ENCODE measurements at places on chromosomes 3 and 15.

DNA sequence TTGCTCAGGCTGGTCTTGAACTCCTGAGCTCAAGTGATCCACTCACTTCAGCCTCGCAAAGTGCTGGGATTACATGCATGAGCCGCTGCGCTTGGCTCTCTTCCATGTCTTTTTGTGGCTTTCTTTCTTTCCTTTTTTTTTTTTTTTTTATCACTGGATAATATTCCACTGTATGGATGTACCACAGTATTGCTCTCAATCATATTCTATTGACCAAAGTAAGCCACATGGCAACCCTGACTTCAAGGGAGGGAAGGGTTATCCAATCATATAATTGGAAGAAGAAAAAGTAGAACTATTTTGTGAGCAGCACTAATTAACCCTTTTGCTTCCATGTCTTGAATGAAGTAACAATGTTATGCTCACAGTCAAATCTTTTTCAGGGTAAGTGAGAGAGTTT, 307.0 kb upstream of the RASGRP1 start:
- no peak for DNase-seq

DNA sequence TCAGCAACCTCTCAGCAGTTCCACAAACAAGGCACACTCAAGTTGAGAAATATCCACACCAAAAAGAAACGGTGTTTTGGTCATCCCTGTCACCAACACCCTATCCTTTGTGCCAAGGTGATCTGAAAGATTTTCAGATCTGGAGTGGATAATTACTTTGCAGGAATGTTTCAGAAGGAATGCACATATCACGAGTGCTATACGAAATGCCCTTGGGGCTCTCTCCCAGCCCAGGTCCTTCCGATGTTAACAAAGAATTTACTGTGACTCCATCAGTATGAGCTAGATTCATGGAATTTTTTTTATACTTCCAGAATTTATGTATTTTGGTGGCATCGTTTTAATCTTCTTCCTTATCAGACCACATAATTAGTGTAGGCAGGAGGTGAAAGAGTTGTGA, 105.0 kb downstream of the GRM7 start:
- DNase-seq: no peak

DNA sequence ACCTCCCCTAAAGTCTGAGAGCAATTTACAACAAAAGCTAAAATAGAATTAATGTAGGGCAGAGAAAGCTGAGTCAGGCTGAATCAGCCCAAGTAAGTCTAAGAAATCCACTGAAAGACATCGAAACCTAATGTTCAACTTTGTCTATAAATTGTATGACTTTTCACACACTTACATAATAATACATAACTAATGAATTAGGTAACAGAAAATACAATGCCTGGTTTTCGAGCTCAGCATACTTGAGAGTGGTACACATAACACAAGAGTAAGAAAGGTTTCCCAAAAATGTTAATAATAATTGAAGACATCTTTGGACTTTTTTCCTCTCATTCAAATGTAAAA, 55.3 kb upstream of the VGLL4 start:
- no peak for DNase-seq

- DNase-seq: no peak
Measured at GRCh38 chr3:161349529-161350312, 21.6 kb downstream of the SPTSSB start.

DNA sequence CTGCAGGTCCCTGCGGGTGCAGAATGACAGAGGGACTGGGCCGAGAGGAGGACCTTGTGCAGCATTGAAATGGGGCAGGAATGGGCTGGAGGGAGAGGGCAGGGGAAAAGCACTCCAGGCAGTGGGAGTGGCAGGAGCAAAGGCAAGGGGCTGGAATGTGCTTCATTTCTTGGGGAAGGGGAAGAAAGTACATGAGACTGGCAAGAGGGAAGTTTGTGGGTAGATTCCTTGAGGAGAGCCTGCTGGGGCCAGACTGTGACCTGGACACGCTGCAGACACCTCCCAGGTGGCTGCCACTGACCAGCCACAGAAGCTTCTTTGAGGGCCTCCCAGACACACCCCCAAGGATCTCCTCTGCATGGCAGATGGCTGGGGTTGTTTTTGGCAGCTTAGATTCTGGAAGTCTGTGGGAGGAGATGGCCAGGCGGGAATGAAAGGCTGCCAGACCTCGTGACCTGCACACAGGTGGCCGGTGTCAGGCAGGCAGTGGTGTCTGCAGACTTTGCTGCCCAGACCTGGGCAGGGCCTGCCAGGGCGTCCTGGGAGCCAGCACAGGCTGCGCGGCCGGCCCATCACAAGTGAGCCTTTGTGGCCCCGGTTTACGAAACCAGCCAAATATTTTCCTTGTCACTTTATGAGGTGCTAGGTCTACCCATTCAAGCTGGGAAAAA, 53.1 kb downstream of the SPSB4 start:
- DNase-seq: no peak

DNA sequence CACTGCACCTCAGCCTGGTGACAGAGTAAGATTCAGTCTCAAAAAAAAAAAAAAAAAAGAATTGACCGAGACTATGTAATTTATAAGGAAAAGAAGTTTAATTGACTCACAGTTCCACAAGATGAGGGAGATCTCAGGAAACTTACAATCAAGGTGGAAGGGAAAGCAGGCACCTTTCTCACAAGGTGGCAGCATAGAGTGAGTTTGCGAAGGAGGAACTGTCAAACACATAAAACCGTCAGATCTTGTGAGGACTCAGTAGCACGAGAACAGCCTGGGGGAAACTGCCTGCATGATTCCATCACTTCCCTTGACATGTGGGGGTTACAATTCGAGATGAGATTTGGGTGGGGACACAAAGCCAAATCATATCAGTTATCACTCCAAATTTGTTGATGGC, 380.9 kb downstream of the EDEM1 start:
- peak; percentile 26 for DNase-seq

- DNase-seq: no peak
Measured at GRCh38 chr3:126503701-126504100, 13.9 kb downstream of the UROC1 start.

DNA sequence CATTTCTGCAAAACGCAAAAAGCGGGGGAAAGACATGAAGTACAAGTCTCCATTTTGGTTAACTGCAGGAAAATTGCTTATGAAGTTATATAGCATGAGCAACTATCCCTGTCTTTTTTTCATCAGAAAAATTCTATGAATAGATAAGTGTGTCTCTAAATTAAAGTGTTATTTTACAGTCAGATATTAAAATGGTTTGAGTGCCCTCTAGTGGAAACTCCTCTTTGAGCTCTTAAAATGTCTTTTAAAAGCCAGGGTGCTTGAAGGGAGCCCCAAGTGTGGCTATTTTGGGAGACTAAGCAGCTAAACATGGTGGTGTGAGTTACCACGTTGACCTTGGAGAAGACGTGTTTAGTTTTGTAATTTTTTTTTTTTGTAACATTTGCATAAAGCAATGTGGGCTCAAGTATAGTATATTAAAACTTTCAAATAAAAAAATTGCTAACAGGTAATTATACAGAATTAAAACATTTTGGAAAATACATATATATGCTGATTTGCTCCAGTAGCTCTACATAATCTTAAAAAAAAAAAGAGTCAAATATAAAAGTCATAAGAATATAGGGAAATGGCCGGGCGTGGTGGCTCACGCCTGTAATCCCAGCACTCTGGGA, 77.2 kb downstream of the PPP2R3A start:
- DNase-seq: no peak

Data from LNCaP clone FGC (cell line).